ENCODE measurements at places on chromosomes 2 and 18.

GRCh38 chr2:222561817-222562645, 93.9 kb downstream of the FARSB start:
- DNase-seq: peak; percentile 61

DNA sequence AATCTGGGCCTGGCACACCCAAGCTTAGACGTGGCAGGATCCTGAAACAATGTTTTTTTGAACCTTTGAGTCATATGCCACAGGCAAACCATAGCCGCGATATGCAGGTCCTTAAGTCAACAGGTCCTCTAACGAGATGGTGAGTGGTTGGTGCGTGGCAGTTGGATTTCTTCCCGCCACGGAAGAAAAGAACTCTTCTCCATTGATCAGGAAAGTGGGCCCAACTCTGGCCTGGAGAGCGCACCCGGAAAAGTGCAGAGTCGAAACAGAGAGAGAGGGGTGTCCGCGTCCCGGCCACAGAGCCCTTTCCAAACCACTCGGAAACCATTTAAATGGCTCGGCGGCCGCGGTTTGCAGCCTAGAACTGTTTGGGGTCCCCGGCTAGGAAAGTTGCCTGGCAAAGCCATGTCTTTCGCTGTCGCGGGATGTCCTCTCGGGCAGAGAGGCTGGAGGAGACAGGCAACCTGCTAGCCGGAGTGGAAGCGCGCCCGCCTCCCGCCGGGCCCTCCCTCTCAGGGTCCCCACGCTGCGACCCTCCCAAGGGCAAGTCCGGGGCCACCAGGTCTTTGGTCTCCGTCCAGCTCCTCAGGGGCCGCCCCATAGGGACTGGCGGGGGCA, 777 bp downstream of the GALNT3 start:
- no peak for DNase-seq

- DNase-seq: no peak
Measured at GRCh38 chr2:51158251-51158650, 126.3 kb upstream of the NRXN1 start.

- DNase-seq: no peak
Measured at GRCh38 chr2:208546860-208547650, 140.5 kb downstream of the PTH2R start.

- DNase-seq: no peak
Measured at GRCh38 chr2:183126635-183127034, 2.4 kb downstream of the NUP35 start.

DNA sequence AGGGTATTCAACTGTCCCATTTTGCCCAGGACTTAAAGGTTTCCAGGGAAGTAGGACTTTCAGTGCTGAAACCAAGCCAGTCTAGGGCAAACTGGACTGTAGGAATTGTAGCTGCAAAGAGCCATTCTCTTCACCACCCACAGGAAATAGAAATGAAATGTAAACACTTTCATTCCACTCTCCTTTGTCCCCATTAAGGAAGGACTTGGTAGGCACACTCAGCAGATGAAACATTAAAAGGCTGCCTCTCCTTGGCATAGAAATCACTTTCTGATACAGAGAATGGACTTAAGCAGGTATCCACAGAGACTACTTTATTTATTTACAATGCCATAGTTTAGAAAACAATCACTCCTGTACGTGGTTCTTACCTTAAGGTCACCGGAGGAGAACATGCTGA, 102.9 kb upstream of the CCDC195 start:
- no peak for DNase-seq

- no peak for DNase-seq
Measured at GRCh38 chr2:105144152-105144940, 97.2 kb upstream of the GPR45 start.

DNA sequence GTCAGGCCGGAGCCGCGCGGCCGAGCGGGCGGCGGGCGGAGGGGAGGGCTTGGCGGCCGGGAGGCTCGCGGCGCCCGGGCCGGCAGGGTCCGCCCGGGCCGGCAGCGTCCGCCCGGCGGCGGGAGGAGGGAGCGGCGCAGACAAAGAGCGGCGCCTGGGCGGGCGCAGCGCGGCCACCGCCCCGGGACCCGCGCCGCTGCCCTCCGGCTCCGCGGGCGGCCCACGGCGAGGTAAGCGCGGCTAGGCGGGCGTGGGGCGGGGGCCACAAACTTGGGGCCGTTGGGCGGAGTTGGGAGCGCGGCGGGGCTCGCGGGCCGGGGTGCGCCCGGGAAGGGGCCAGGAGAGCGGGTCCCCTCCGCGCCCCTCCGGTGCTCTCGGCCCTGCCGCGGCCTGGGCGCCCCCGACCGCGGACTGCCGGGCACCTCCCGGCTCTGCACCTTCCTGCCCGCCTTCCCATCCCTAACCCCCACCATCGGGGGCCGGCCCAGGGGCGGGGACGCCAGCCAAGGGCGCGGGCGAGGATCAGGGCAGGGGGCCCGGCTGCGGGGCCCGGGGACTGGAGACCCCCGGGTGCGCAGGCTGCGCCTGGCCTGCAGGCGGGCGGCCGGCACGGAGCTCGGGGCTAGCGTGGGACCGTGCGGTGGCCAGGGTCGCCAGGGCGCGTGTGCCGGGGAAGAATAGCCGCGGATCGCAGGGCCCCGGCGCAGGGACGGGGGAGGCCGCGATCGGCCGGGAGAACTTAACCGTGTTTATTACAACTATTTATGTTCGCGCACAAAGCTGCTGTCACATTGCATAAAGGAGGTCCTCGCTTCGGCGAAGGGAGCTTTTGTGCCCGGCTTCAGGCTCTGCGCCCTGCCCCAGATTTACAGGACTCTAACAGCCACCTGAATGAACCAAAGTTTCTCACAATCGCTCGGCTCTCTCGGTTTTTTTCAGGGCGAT, at the start of gene NCK2:
Gene NCK2 (plus strand): TSS at position 4 of the 945 bp plus-strand sequence. CDS start 110,152 bp downstream, outside the sequence.
- DNase-seq: peak; percentile 29

DNA sequence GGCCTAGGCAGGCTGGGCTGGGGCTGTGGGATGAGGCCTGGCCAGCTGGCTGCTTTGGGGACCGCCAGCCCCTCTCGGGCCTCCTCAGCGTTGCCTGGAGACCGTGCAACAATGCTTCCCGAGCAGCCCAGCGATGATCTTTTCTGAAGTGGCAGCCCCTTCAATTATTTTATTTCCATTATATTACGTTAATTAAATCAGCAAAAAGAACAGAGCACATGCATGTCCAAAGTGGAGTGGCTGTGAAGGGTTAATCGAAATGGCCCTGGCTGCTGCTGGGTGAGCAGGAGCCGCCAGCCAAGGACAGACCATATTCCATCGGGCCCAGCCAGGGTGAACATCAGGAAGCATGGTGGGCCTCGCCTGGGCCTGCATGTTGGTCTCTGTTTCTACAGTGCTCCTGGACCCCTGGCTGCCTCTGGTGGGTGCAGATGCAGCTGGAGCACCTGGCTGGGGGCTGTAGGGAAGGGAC, 245.5 kb downstream of the MYCN start:
- DNase-seq: no peak

DNA sequence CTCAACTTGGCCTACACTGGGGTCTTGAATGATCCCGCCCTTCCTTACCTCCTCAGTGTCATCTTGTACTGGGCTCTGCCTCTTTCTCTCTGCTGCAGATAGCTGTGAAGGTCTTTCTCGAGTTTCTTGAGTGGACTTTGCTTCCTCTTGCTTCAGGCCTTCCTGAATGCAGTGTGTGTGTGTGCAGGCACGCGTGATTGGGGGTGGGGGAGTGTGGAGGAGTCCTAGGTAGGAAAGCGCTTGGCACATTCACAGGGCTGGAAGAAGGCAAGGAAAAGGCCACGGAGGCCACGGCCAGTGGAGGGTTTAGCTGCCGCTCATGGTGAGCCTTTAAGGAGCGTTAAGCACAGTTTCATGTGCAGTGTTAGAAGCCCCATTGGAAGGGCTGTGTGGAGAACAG, 5.5 kb downstream of the RALB start:
- no peak for DNase-seq

DNA sequence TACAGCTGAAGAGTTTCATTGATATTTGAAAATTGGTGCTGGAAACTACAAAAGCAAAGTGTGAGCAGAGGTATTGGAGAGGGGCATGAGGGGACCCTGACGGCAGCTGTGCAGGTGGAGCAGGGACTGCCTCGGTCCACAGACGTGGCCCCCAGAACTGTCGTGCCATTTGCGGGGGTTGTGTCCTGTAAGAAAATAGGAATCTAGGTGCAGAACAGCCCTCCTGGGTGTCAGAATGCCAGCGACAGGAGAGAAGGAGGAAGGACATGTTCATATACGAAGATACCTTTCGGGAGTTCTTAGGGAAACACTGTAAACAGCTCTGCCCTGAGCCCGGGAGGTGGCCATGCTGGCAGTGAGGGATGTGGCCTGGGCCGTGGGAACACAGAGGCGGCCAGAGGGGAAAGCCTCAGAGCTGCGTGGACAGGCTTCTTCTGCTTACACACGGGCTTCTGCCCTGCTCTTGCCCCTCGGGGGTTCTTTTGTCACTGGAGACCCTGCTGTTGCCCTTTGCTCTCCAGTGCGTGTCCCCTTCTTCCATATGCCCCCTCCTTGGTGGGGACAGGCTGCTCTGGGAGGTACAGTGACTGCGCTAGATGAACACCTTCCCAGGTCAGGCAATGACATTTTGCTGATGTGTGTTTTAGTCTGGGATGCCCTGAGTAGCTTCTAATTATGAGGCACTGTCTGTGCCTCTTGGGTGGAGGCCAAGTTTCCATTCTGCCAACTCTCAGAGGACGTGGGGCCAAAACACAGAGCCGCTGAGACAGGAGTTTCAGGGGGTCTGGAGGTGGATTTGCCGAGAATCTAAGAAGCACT, 81.9 kb upstream of the TXNDC2 start:
- DNase-seq: no peak

GRCh38 chr2:8346706-8347430, 335.0 kb upstream of the ID2 start:
- DNase-seq: no peak

DNA sequence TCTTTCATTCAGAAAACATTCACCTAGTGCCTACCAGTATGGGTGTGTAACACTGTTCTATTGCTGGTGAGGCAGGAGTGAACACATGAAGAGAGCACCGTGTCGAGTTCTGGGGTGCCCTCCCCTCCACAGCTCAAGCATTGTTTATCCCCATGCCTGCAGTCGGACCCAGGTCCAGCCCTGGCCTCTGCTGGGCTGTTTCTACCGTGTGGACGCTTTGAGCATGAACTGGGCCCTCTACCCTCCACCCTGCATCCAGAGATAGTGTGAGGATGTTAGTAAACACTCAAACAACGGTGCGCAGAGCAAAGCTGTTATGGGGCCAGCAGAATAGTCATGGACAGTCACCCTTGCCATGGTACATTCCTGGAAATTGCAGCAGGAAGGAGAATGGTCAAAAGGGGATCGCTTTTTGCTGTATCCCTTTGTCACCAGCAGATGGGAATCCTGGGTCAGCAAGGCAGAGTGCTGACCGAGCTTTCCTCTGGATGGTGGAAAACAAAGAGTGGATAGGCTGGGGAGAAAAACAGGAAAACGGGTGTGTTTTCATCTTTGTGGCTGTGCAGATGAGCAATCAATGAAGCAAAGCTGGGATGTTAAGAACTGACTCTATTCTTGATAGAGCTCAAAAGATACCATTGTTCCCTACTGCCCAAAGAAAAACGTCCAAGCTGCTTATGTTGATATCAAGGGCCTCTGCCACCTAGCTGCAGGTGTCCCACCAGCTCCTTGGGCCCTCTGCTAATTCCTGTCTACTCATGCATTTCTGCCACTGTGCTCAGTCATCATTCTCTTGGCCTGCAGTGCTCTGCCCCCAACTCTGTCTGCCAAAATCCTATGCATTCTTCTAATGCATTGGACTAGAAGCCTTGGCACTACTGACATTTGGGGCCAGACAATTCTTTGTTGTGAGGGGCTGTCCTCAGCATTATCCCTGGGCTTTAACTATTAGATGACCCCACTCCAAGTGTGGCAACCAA, 38.7 kb downstream of the REEP1 start:
- DNase-seq: no peak

DNA sequence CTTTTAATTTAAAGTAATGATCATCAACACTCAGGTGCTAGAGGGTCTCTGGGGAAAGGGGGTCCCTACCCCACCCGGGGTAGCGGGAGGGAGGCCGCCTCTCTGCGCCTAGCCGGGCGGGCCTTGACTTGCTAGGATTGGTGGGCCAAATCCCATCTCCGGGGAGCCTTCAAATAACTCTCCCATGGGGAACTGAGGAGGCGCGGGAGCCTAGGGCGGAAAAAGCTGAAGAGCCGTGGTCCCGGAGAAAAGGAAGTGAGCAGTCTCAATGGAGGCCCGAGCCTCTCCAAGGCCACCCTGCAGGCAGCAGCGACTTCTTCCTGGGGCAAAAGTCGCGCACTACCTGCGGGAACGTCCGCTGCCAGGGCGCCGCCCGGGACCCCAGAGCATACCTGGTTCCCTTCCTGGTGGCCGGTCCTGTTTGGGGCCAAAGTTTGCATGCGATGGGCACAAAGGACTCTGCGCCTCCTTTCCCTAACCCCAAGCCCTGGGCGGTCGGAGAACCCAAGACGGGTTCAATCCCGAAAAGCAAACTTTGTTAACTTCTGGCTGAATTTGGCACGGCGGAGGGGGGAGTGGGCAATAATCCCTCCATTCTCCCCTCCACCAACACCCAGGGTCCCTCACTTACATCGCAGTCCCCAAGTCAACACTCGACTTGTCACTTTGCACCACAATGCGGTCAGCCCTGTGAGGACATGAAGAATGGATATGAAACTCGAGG, 13.6 kb downstream of the EN1 start:
- no peak for DNase-seq

All from D721Med (cell line).